ENCODE measurements at places on chromosomes 7 and 10.

GRCh38 chr7:130423501-130424037 lies 17.2 kb downstream of the CEP41 start:
- no peak for DNase-seq

- peak; percentile 25 for DNase-seq
Observed at GRCh38 chr10:122461729-122462532, 578 bp downstream of the HTRA1 start.

- no peak for DNase-seq
Observed at GRCh38 chr7:37495574-37496184, 47.0 kb upstream of the ELMO1 start.

DNA sequence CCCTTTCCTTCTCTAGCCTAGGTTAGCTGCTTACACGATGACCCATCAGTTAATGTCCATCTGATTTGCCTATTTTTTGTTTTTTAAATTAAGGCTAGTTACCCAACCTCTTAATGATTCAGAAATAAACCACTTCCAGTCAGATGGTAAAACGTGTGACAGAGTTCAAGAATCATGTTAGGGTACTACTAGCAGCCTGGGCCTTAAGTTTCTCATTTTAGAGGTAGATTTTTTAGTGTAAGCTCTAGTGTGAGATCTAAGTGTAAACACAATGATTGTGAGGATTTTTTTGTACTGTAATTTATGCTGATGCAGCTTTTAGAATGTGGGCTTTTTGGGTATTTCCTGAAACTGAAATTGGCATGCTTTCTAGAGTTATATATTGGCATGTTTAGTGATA lies 130.0 kb downstream of the CDK14 start:
- DNase-seq: no peak

- no peak for DNase-seq
Observed at GRCh38 chr10:34528320-34528719, 286.8 kb downstream of the PARD3 start.

Data from testis (tissue), 5 donors.